ENCODE measurements at places on chromosomes 6 and 20.
A peak's percentile ranks its signal among the peaks of the same experiment; 100 is the strongest.

DNA sequence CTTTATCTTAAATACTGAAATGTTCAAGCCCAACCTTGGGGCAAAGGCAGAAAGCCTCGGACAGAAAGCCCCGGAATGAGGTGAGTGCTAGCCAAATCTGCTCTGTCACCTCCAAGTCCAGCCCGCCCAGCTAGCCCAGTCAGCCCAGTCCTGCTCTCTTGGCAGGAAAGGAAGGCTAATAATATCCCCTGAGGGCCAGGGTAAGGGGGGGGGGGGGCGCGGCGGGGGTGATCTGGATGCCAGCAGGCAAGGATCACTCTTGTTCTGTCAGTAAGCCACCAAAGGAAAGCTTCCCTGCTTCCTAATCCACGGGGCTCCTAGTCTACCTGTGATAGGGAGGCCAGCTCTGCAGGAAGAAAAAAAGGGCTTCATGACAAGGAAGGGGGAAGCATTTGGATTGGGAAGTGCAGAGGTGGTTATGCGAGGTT is 1.1 kb downstream of the NDRG3 start:
- DNase-seq = no peak

DNA sequence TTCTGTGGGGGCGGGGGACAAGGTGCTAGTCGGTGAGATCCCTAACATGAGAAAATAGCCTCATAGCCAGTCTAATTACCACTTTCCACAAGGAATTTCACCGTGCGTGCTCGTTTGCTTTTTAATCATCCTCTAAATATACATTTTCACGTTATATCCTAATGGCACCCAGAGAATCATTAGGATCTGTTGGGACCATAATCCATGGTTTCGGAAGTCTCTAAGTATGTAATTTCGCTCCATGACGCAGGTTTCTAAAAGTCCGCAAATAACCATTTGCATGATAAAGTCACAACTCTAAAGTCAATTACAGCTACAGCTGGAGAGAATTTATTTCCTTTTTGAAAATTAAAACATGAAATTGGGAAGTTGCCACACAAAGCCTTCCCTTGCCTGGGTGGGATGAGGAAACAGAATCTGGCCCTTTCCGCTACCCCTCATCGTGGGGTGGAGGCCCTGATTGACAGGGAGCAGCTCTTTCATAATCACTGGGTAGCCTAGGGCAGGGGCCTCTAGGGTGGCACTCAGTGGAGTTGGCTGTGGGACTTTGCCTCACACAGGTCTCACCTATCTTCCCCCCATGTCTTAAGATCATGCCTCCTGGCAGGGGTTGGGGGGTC is 81.9 kb downstream of the LRFN2 start:
- DNase-seq = no peak

GRCh38 chr6:112054555-112055190 is 769 bp downstream of the CCN6 start:
- DNase-seq = no peak

- no peak for DNase-seq
Measured at GRCh38 chr6:144895313-144896278, 610.5 kb downstream of the UTRN start.

DNA sequence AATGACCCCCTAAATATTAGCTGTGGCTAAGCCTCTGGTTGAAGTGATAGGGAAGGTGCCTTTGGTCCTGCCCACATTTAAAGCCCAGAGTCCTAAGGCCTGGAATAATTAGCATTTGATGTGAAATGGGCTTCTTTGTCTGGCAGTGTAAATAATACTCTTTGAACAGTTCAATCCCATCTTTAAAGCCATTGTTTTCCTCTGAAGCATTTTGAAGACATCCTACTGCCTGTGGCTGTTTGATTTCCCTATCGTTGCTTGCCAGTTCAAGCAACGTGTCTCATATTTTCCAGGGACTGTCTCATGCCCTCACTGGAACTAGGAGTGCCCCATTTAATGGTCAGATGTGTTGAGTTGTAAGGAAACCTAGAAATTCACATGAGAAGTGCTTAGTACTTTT is 89.3 kb upstream of the BTN3A2 start:
- DNase-seq = no peak

GRCh38 chr6:142300758-142301650 is 803 bp upstream of the ADGRG6 start:
- DNase-seq = no peak

DNA sequence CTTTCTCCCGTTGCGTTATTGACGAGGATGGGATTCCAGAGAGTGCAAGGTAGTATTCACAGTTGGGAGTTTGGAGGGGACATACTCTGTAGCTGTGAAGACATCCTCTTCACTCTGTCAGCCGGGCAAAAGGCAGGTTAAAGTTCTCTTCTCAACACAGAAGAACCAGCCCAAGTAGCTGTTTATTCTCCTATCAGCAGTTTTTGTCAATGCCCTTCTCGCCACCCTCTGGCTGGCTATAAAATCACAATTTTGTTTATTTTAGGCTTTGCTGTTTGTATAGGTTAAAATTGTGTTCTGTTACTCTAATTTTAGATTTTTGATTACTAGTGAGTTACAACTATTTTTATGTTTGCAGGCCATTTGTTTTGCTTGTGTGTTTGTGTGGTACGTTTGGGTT is 37.9 kb upstream of the MAS1 start:
- DNase-seq = peak; percentile 44

- no peak for DNase-seq
Measured at GRCh38 chr20:11891077-11891775, 26.5 kb upstream of the BTBD3 start.

- DNase-seq = peak; percentile 9
Measured at GRCh38 chr20:22371843-22372242, 212.5 kb downstream of the FOXA2 start.

GRCh38 chr6:39899554-39900295 is 34.5 kb downstream of the MOCS1 start:
- no peak for DNase-seq

DNA sequence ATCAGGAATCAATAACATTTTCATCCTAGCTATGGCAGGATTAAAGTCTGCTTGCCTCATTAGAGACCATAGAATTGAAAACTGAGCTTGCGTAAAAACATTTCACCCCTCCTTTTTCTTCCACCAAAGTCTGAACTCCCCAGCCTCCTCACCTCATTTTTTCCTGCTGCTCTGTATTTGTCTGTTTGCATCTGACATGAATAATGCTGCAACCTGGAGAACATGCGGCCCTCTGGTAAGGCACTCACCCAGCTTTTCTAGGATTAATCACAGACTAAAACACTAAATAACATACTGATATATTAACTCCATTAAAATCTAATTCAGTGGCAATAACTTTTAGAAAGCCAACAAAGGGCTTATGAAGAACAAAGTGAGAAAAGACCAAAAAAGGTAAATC is 677.7 kb upstream of the NRSN1 start:
- no peak for DNase-seq

DNA sequence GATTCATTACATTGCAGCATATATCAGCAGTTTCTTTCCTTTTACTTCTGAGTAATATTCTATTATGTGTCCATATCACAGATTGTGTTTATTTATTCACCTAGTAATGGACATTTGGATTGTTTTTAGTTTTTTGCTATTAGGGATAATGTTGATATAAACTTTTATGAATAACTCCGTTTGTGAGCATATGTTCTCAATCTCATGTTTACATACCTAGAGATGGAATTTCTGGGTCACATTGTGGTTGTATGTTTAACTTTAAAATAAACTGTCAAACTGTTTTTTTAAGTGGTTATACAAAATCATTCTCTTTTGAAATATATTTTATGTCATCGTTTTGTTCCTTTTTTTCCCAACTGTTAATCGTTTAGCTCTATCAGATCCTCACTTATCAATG is 311.6 kb downstream of the MMUT start:
- DNase-seq = no peak

DNA sequence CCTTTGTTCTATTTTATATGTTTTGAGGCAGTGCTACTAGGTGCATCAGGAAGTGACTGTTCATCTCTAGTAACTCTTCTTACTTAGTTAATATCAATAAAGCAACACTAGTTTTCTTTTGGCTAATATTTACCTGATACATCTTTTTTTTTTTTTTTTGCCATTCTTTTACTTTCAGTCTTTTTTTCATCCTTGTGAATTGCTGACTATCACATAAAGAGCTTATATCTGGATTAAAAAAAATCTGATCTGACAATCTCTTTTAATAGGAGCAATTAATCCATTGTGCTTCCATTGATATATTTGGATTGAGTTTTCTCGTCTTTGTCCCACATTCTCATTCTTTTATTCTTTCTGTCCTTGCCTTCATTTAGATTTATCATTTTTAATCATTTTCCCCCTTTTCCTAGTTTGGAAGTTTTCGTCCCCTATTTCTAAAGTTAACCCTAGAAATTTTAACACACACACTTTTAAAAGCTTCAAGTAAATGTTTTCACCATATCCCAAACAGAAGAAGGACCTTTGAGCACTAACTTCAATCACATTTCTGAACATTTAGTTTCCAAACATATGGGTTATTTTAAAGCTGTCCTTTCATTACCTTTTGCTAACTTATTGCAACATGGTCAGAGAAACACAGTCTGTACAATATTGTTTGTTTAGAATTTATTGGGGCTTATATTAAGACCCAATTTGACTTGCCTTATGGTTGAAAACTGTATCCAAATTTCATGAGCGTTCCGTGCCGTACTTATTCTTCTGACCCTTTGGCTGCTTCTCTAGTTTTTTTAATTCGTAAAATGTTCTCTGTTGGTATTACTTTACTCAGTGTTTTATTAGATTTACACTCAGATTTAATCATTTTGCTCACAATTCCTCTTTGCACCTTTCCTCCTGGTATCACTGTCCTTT is 63.0 kb downstream of the SYCP2L start:
- no peak for DNase-seq
